Activated CD4-positive, alpha-beta T cell treated with anti-CD3 and anti-CD28 coated beads, Interleukin-10, Interleukin-2, amounts not matched to agents 100 ng/mL and 50 ng/mL, durations not matched to agents 16 hours and 8 hours (primary cell): ENCODE measurements at places on chromosomes 3 and 15.
A peak's percentile ranks its signal among the peaks of the same experiment; 100 is the strongest.

DNA sequence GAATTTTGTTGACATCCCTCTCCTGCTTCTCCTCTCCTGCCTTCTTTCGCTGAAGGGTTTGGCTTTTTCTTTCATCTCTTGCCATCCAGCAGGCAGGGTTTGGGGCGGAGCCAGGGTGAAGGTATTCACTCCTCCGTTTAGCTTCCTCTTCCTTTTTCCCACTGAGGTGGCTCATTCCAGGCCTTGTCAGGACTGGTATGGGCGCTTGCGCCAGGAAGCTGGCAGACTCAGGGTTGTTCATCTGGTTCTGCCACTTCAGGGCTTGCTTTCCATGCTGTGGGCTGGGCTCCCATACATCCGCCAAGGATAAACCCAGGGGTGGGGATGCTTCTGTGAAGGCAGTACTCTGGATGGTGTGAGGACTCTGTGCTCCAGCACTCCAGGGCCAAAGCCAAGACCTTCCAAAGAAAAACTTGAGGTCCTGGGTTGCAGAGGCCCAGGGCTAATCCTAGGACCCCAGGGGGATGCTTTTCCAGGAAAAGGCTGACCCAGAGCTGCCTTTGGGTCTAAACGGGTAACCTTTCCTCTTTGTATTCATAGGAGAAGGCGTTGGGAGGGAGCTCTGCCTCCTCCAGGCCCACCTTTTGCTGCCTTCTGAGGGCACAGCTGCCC is 7.7 kb upstream of the AMOTL2 start:
- no peak for DNase-seq

DNA sequence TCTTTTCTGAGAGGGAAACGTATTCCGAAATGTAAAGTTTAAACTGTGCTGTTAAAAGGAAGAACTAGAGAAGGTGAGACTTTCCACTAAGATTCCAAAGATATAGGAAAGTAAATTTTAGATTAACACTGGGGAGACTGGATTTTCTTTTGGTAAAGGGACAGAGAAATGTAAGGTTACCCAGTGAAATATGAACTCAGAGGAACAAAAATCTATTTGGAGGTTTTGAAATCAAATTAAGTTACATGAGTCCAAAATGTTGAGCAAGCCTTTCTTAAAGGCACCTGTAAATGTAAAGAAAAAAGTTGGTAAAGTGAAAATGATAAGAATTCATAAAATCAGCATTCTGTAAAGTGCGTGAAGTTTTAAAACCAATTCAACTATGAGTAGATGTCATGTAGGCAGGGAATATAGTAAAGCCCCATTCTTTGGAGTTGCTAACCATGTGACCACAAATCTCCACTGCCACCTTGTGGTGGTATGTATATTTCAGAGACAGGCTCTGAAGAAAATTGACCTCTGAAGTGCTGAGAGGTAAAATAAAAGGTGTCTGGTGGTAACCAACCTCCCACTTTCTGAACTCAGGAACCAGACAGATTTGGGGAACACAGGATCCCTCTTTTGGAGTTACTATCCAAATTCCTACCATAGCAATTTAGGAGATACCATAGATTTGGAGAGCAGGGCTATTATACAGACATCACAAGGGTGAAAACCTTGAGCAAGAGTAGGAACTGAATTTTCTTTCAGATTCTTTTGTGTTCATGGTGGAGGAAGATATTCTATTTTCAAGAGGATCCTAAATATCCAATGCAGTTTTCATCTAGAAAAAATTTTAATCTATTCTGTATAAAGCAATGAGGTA is 215.3 kb downstream of the ROBO2 start:
- DNase-seq, result peak; percentile 45

DNA sequence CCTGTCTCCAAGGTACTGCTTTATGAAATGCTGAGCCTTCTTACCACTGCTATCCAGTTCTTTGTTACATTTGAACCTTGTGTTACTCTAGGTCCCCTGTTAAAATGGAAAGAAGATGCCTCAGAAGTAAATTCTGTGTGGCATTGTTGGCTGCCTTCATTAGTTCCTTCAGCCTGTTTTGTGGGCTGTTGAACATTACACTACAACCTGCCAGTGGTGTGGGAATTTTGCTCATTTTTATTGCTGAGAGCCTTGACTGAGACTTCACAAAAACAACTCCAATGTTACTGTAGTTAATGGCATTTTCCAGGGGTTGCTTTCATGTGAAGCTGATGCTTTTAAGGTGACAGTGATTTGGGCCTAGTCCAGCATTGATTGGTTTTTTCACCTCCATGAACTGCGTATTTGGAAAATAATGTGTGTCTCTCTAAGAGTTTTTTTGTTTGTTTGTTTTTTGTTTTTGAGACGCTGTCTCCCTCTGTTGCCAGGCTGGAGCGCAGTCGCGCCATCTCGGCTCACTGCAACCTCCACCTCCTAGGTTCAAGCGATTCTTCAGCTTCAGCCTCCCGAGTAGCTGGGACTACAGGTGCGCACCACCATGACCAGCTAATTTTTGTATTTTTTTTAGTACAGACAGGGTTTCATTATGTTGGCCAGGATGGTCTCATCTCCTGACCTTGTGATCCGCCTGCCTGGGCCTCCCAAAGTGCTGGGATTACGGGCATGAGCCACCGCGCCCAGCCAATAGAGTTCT is 4.3 kb downstream of the MAPK6 start:
- no peak for DNase-seq

DNA sequence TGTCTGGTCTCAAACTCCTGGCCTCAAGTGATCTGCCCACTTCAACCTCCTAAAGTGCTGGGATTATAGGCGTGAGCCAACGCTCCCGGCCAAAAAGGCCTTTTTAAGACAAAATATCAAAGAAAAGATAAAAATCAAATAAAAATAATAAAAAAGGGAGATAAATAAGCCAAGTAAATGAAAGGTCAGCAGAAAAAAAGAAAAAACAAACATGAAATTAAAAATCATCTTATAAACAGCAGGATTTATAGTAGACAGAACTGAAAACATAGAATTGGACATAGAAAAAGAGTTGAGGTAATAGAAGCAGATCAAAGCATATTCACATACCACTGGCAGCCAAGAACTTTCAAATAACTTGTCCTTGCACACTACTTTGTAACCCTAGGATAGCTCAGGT is 983.4 kb downstream of the ROBO2 start:
- no peak for DNase-seq

- no peak for DNase-seq
Measured at GRCh38 chr3:32147933-32148332, 41.5 kb downstream of the GPD1L start.

DNA sequence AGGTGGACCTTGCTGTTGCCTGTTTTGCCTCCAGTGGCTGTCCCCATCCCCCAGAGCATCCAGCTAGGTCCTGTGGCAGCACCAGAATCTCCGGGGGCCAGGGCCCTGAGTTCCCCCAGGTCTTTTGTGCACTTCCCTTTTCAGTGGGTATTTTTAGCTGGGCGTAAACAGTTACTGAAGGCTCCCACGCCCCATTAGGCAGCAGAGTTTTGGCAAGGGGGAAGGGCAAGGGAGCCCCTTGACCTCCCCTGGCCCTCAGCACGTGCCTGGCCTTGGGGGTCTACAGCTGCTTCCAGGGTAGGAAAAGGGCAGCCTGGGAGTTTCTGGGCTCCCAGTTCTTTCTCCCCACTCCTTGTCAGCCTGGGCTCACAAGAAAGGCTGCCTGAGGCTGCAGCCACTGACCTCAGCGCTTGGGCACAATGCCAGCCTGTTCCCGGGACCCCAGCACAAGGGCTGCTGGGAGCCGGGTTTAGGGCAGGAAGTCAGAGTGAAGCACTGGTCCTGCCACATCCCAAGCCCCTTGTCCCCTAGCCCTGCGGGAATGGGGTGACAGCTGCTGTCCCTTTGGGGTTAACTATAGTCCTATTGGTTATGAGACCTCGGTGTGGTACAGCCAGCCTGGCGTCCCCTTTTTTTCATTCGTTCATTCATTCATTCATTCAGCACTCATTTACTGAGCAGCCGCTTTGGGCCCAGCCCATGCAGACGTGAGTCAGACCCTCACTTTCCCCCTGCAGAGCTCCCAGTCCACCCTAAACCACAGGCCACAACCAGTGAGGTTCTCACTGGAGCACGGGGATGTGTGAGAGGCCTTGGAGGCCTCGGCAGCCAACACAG is 8.4 kb downstream of the CSK start:
- DNase-seq, result peak; percentile 78

GRCh38 chr15:62573876-62574275 is 408.8 kb upstream of the C2CD4B start:
- DNase-seq, result no peak

DNA sequence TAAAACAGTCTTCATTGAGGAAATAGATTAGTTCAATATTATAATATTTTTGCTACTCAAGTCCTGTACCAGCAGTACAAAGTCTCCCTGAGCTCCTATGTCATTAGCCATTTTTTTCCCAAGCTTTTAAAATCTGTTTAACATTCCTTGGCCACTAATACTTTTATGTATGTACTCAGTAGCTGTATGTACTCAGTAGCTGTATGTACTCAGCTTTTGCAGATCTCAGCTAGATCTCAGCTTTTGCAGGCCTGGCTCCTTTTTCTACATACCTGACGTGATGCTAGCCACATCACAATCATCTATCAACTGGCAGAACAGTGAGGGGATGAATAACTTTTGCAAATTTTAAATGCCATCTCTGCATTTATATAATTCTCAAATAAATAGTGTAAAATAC is 13.8 kb downstream of the SLC9C1 start:
- DNase-seq, result no peak

DNA sequence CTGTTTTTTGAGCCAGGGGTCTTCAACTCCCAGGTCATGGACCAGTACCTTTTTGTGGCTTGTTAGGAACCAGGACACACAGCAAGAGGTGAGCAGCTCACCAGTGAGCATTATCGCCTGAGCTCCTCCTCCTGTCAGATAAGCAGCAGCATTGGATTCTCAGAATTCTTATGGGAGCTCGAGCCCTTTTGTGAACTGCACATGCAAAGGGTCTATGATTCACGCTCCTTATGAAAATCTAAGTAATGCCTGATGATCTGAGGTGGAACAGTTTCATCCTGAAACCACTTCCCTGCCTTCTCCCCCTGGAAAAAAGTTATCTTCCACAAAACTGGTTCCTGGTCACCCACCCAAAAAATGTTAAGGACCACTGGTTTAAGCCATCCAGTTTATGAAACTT is 1047.6 kb downstream of the OTOL1 start:
- DNase-seq, result no peak

DNA sequence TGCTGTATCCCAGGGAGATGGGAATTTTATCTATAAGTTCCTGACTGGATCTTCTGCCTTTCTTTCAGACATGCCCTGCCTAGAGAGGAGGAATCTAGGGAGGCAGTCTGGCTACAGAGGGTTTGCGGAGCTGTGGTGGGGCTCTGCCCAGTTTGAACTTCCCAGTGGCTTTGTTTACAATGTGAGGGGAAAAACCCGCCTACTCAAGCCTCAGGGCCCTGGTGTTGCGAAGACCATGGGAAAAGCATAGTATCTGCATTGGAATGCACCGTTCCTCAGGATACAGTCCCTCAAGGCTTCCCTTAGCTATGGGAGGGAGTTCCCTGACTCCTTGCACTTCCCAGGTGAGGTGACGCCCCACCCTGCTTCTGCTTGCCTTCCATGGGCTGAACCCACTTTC is 168.7 kb downstream of the TMEM108 start:
- no peak for DNase-seq

DNA sequence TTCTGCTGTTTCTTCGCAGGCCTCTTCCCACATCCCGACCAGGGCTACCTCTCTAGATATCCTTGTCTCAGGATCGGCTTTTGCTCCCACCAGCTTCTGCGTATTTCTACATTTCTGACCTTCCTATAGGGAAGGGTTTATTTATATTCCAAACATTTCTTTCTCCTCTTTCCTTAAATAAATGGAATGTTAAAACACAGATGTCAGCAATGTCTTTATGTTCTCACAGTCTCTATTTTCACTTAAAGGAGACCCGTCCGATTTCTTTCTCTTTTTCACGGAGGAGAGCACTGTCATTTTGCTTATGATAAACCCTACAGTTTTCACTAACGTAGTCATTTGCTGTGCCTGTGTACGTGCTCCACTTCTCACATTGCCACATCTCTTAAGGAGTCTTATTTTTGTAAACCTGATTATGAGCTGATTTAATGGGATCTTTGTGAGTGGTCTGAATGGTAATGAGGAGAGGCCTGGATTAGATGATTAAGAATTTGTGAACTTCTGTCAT is 630 bp downstream of the KIF15 start:
- peak; percentile 19 for DNase-seq

- DNase-seq, result no peak
Measured at GRCh38 chr3:72492240-72492639, 356.0 kb downstream of the SHQ1 start.

DNA sequence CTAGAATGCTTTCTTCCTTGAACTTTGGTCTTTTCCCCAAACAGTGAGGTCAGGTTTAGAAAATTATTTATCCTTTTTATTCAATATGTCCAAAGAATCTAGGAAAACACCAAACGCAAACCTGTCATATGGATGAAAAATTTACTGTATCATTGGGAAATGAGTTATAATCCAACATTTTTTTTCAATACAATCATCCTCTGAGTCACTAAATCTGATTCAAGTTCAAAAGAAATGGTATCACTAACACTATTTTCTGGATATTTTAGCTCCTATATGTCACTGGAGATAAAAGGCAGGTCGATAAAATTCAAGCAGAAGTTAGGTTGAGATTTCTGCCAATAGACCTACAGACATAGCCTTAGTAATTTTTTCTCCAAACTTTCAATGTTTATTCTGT is 591.6 kb upstream of the AGTR1 start:
- DNase-seq, result no peak

GRCh38 chr3:150098621-150099020 is 127.9 kb upstream of the PFN2 start:
- no peak for DNase-seq

DNA sequence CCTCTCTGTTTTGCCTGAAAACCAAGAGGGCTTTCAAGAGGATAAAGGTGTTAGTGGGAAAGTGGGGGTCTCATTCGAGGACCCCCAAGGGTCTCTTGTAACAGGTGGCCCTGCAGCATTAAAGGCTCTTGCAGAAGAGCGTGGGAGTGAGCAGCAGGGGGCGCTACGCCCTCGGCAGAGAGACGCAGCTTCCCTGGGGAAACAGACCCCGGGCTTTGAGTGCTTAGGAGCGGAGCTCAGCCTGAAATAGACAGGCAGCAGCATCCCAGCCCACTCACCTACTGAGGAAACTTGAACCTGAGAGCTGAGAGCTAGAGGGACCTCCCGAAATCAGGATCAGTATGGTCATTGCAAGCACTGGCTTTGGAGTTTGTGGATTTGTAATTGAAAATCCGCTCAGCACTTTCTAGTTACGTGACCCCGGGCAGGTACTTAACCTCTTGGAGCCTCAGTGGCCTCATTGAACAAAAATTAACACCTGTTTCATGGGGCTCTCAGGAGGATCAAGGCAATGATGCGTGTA is 25.7 kb downstream of the RPLP1 start:
- DNase-seq, result peak; percentile 31
